ENCODE measurements at places on chromosomes 1 and 21.

DNA sequence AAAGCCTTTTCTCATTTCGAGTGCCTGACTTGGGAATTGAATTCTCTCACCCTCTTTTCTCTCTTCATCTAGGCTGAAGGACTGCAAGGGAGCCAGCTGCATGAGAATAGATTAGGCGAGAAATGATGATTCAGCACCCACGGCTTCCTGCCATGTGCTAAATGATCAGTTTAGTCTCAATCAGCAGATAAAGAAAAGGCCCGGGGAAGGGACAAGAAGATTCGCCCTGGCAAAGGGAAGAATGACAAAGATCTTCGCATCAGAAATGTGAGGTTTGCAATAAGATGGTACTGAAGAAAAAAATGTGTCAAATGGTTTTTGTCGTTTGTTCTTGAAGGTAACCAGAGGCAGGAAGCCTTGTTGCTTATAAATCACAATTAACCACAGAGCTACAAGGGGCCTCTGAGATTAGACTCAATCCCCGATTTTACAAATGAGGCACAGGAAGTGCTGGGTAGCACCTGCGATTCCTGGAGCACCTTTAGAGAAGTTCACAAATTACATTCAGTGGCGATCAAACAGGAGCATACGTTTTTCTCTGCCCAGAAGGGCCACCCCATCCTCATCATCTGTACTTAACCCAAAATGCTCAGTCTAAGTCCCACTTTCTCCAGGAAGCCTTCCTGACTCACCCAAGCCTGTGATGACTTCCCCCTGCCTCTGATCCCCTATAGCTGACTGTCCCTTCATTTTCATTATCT lies 183.4 kb downstream of the ZNF281 start:
- no peak for DNase-seq

DNA sequence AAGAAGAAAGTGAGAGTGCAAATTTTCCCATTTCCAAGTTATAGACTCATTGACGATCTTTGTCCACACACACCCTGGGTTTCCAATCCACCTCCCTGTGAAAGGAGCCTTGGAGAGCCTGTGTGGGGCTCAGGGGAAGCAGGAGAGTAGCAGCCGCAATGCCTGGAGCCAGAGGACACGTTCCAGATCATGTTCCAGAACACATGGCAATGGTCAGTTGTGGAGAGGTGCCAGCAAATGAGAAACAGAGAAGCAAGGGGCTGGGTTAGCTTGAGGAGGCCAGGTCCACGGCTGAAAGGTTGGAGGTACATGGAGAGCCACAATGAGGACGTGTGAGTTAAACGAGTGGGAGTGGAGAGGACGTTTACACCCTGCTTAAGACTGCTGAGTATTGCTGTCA lies 33.0 kb upstream of the SIPA1L2 start:
- no peak for DNase-seq

DNA sequence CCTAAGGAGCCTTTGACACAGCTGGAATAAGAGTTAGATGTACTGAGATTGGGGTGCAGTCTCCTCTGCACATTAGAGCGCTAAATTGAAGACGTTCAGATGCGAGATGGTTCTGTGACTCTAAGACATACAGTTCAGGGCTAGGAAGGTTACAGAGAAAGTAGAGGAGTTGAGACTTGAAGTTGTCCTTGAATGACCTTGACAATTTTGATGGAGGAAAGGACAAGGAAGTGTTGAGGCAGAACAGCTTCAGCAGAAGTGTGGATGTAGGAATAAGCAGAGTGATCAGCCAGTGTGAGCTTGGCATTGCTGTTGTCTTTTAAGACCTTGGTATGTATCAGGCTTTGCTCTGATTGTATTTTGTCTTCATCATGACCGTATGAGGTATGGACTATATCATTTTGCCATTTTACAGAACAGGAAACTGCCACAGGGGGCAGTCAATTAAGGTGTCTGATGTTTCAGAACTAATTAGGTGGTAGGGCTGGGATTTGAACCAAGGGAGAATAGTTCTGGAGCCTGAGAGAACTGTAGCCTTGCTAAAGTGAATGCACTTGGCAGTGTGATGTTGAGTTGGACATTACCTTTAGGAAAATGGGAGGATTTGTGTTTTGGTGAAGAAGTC lies 9.2 kb downstream of the TTF2 start:
- DNase-seq, result no peak

- no peak for DNase-seq
Observed at GRCh38 chr1:100134872-100135271, 1.9 kb downstream of the TRMT13 start.

- no peak for DNase-seq
Observed at GRCh38 chr1:80365359-80366021, 1359.0 kb upstream of the ADGRL4 start.

- no peak for DNase-seq
Observed at GRCh38 chr1:89780721-89781120, 40.1 kb upstream of the LRRC8D start.

DNA sequence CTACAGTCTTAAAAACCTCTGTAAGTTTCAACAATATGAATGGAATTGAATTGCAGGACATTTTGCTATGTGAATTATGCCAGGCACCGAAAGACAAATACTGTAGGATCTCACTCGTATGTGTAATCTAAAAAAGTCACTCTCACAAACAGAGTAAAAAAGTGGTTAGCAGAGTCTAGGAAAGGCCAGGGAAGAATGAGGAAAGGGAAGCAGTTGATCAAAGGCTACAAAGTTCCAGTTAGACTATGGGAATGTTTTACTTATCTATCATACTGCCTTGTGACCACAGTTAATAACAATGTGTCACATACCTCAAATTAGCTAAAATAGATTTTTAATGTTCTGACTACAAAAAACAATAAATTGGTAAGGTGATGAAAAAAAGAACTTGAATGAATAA lies 565.4 kb upstream of the BRINP3 start:
- DNase-seq, result no peak

DNA sequence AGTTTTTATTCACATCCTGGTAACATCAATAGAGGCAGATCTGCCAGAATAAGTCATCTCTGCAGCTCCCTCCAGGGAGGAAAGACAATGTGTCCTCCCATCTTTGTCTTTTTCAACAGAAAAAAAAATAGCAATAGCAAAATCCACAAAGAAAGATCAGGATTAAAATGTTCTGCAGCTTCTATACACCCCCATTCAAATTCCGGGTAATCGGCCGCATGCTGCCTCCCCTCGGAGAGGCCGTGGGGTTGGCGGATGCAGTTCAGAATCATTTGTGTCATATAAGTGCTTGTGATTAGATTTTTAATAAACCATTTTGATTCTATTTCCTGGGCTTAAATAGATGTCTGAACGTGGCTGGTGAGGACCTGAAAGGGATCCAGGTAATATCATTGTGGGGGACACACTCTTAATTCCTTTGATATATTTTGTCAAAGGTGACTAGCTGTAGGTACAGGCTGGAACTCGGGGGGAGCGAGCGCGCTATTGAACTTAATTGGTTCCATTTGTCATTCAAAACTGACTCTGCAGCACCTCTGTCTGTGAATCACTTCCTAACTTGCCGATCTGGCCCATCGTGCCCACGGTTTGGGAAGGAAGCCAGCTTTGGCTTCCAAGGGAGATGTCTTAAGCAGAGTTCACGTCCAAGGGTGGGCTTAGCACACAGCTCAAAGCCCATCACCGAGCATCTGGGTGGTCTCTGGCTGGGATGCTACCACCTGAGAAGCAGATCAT lies 85.6 kb upstream of the ARHGEF16 start:
- DNase-seq, result no peak

GRCh38 chr1:203439131-203439730 lies 36.4 kb upstream of the PRELP start:
- no peak for DNase-seq

GRCh38 chr1:224447251-224447650 lies 12.7 kb upstream of the WDR26 start:
- no peak for DNase-seq

GRCh38 chr1:240691909-240692705 lies 80.2 kb upstream of the GREM2 start:
- no peak for DNase-seq

DNA sequence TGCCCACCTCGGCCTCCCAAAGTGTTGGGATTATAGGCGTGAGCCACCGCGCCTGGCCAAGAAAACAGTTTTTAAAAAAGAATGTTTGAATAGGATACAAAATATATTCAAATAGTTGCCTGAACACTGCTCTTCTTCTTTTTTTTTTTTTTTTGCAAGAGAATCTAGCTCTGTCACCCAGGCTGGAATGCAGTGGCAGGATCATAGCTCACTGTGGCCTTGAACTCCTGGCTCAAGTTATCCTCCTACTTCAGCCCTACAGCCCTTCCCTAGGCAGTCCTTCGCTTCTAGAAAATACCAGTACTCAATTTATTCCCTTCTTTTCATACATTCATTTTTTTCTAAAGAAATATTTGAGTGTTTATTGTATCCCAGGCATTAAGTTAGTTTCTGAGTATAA lies 67.9 kb downstream of the OSBPL9 start:
- no peak for DNase-seq

DNA sequence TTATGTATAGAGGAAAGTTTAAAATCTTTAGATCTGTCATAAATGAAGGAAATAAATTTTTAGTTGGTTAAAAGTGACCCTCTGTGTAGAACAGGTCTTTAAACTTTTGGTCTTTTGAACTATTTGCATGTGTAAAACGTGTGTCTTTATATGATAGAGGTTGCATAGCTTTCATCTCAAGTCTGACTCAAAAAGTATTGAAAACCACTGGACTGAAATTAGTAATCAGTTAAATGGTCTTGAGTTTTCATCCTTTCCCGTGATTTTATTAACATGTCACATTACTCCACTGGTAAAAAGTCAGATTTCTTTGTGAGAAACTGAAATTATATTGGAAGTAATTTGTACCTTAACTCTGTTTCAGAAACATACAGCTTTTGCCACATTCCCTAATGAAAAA lies 1.8 kb downstream of the RNPC3 start:
- DNase-seq, result no peak

All from stimulated activated CD8-positive, alpha-beta memory T cell treated with anti-CD3 and anti-CD28 coated beads, Interleukin-4, amount 100 ng/mL, for 4 hours (primary cell).